Upper lobe of left lung (tissue), 6 donors: ENCODE measurements at places on chromosomes 1 and 21. TPM values are rescaled to one million over a fixed set of nuclear protein-coding genes. Genes with fewer than 3 reads are reported as not detected.

GRCh38 chr1:167824163-167824794 lies 89.7 kb downstream of the ADCY10 start:
- no peak for DNase-seq

Gene CFHR5
- not detected for total RNA-seq

Gene LAD1
- 48.1 TPM for total RNA-seq

- DNase-seq, result no peak
Observed at GRCh38 chr21:16088056-16088455, 358.3 kb downstream of the USP25 start.

Gene ARMH1
- 6.7 TPM for total RNA-seq

DNA sequence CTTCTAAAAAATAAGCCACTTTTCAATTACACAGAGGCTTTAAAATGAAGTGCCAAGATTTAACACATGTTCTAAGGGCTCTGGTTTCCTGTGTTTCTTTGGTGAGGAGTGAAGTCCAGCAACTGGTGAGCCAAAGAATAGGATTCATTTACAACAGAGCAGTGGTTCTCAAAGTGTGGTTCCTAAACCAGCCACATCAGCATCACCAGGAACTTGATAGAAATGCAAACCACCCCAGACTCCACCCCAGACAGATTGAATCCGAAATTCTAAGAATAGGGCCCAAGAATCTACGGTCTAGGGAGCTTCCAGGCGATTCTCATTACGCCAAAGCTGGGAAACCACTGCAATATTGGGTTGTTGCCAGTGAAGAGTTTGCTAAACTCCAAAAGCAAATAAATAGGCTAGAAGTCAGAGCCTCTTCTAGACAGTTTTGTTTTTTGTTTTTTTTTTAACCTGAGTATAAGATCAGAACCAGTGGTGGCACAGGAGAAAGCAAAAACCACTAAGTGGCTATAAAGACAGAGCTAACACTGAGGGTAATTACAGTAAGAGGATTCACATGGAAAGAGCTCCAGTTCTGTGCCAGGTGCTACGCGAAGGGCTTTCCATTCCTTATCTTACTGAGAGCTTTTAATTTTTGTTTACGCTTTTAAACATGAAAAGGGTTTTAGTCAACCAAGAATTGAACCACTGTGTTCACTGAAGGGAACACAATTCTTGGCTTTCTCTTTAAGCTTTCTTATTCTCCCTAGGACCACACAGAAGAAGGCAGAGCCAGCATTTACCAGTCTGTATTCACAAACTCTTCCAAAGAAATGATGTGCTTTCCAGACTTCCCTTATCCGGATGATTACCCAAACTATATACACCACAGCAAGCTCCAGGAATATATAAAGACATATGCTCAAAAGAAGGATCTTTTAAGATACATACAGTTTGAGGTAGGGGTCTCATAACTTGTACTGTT lies 42.4 kb upstream of the FMO2 start:
- DNase-seq, result no peak

GRCh38 chr1:175463853-175464252 lies 271.3 kb upstream of the KIAA0040 start:
- no peak for DNase-seq

GRCh38 chr1:78619803-78620579 lies at the start of gene IFI44L:
TSS of gene IFI44L (plus strand) at chr1:78620448. CDS start at chr1:78627916, 7,468 bp downstream.
- DNase-seq, result no peak
